ENCODE measurements at places on chromosomes 7 and 10.

DNA sequence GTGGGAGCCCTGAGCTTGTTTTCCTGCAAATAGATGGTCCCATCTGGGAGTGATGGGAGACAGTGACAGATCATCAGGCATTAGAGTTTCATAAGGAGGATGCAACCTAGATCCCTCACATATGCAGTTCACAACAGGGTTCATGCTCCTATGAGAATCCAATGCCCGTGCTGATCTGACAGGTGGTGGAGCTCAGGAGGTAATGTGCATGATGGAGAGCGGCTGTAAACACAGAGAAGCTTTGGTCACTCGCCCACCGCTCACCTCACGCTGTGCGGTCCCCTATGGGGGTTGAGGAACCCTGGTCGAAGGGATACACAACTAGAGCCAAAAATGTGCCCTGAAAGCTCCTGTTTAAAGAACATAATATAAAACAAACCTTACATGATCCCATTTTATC, 88.5 kb upstream of the CREB5 start:
- no peak for DNase-seq

DNA sequence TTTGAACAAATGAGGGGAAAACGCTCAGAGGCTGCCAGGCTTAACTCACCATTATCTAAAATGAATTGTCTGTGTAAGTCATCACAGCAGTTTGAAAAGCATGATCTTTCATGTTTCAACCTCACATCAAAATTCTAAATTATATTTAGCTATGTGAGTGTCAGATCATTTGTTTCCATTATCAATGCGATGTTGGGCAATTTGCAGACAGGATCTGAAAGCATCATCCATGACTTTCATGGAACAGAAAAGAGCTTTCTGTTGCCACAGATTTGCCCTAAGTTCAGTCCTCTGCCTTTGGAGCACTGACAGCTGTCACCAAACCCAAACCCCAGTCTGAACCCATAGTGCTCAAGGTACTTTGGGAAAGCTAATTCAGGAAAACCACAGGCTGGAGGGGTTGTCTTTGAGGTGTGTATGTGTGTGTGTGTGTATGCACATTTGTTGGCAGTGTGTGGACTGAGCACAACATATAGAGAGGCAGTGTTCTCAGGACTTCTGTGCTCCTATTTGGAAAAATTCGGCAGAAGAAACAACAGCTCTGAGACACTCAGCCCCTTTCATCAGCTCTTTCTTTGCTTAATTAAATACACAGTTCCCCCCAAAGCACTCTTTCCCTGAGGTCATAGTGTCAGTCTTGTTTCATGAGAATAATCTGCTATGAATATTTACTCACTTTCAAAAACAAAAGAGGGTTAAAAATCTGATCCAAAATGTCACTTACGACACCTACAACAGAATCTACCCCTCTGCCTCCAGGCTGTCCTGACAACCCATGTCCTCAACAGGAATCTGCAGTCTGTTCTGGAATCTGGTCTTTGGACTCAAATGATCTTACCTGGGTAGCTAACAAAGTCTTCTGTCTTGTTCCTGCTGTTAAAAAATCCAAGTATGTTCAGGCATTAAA, 188.5 kb upstream of the KLF14 start:
- DNase-seq, result no peak

- DNase-seq, result no peak
Measured at GRCh38 chr10:97911217-97911616, 61.6 kb downstream of the GOLGA7B start.

GRCh38 chr7:15209429-15209828, 306.9 kb upstream of the DGKB start:
- DNase-seq, result no peak

- DNase-seq, result peak; percentile 8
Measured at GRCh38 chr10:105742184-105742583, 1101.1 kb downstream of the SORCS3 start.

DNA sequence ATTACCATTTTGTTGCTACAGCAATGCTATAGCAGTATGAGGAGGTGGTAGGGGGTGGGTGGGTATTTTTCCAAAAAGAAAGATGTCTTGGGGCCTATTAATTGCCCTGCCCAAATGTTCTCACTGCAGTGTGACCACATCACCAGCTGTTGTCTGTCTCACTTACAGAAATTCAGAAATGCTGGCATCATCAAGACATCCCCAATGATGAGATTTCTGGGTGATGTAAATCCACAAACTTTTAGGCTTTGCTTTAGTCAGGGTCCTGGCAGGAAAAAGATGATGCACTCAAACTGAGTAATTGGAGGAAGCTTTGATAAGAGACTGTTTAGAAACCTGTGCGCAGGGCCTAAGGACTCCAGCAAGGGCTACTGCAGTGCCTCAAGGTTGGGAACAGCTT, 56.2 kb upstream of the OPN4 start:
- DNase-seq, result no peak

GRCh38 chr7:145978769-145979168, 137.8 kb upstream of the CNTNAP2 start:
- DNase-seq, result no peak

- DNase-seq, result no peak
Measured at GRCh38 chr7:141231018-141231792, 157.3 kb downstream of the TMEM178B start.

DNA sequence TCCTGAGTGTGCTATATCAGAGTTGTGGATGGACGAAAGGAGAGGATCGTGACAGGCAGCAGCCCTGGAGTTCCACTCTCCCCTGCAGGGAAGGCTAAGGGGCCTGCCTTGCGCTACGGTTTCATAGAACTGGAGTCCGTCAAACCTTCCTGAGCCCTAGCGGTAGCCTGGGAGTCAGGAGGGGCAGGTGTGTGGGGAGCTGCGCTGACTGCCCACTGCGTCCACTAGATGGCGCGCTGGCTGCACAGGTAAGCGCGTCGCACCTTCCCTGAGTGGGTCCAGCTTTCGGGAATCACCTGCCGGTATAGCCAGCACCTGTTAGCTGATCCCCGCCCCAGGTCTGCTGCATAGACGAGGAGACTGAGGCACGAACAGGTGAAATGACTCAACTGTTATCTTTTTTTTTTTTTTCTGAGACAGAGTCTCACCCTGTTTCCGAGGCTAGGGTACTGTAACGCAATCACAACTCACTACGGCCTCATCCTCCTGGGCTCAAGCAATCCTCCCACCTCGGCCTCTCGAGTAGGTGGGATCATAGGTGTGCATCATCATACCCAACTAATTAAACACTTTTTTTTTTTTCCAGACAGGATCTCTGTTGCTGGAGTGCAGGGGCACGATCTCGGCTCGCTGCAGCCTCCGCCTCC, 20.2 kb upstream of the BAIAP2L1 start:
- no peak for DNase-seq

DNA sequence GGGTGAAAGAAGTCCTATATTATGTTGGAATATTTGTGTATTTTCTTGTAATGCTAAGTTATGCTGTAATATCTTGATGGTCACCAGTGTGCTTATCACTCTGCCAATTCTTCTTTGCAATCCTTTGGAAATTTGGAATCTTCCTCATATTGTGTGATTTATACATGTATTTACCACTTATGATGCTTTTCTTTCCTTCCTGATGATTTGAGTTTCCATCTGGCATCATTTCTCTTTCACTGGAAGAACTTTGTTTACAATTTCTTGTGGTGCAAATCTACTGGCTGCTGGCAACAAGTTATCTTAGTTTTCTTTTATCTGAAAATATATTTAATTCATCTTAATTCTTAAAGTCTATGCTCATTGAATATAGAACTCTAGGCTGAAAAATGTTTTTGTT, 29.2 kb downstream of the CFAP69 start:
- no peak for DNase-seq

- DNase-seq, result no peak
Measured at GRCh38 chr10:70341016-70341415, 41.4 kb downstream of the LRRC20 start.

DNA sequence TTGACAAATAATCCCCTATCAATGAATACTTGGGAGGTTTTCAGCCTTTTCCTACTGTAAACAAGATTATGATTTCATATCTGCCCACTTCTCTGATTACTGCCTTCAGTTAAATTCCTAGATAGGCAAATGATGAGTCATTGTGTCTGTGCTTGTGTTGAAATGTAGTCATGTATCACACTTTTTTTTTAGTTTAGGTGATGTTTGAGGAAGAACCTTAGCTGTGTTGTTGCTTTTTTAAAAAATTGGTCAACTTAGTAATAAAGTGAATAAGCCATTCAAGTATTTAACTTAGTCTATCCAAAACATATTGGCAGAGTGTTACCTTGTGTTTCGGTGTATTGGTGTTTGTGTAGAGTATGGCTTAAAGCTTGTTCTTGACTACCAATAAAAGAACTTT, 60.0 kb downstream of the WAC start:
- DNase-seq, result no peak

- DNase-seq, result peak; percentile 34
Measured at GRCh38 chr7:118148930-118149329, 35.0 kb upstream of the LSM8 start.

- DNase-seq, result no peak
Measured at GRCh38 chr10:4767033-4767814, 58.8 kb upstream of the AKR1E2 start.

DNA sequence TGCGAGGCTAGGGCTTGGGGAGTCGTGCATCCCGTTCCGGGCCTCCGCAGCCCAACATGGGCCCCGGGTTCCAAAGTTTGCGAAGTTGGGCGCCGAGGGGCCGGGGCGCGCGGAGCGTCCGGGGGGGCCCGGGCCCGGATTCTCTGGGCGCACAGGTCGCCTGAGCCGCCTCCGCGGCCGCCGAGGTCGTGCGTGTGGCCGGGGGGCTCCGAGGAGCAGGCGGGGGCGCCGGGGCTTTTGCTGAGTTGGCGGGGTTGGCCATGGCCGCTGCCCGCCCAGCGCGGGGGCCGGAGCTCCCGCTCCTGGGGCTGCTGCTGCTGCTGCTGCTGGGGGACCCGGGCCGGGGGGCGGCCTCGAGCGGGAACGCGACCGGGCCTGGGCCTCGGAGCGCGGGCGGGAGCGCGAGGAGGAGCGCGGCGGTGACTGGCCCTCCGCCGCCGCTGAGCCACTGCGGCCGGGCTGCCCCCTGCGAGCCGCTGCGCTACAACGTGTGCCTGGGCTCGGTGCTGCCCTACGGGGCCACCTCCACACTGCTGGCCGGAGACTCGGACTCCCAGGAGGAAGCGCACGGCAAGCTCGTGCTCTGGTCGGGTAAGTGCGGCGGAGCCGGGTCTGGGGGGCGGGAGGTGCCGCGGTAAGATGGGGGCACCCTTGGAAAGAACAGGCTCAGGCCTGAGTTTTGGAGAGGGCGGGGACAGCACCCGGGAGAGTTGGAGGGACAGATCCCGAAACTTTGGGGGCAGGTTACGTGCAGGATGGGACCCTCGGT, 643 bp downstream of the SMO start:
- DNase-seq, result no peak

- DNase-seq, result peak; percentile 65
Measured at GRCh38 chr7:131513245-131514061, 43.0 kb downstream of the PODXL start.

DNA sequence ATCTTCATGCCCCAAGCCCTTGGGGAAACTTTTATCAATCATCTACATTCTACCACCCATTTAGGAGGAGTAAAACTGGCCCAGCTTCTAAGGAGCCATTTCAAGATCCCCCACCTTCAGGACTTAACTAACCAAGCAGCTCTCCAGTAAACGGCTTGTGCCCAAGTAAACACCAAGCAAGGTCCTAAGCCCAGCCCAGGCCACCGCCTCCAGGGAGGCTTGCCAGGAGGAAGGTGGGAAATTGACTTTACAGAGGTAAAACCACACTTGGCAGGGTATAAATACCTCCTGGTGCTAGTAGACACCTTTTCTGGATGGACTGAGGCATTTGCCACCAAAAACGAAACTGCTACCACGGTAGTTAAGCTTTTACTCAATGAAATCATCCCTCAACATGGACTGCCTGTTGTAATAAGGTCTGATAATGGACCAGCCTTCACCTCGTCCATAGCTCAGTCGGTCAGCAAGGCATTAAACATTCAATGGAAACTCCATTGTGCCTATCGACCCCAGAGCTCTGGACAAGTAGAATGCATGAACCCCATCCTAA, 5.6 kb downstream of the AKR1B15 start:
- no peak for DNase-seq

DNA sequence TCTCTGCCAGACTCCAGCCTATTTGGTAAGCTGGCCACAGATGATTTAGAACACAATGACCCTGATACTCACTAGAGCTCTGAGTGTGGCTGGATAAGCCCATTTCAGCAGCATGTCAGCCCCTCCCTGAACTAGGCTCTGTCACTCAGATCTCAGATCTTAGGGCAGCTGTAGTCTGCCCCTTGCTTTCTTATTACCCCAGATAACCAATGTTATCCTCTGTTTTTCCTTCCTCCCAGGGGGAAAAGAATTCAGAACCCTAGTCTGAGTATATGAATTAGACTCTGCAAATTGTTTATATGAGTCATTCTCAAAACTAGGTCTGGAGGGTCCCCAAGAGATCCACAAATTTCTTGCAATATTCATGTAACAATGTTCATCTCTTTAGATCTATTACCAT, 286.2 kb downstream of the KCNMA1 start:
- DNase-seq, result no peak
